ENCODE measurements at places on chromosomes 11 and 22. TPM values are rescaled to one million over a fixed set of nuclear protein-coding genes. Genes with fewer than 3 reads are reported as not detected.

The YAP1 gene
- total RNA-seq, result 71.7 TPM

DNA sequence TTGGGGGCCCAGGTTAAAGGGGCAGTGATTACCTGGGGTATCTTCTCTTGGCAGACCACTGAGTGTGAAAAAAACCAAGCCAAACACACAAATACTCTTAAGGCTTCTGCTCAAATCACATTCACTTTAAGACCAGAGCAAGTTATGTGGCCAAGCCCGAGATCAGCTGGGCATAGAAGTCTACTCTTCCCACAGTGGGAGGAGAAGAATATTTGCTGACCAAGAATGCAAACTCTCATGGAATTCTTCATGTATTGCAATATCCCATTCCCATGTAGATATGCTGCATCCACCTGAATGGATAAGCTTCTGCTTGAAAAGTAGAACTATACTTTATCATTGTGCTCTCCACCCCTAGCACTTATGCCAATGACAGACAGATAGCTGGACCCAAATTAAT, 37.1 kb upstream of the C11orf87 start:
- no peak overlapping the region for H3K27ac ChIP-seq
- DNase-seq, result no peak
- H3K27me3 ChIP-seq, result no peaks in the 10 kb centered on the region
- no peaks in the 10 kb centered on the region for H3K4me1 ChIP-seq
- no peak overlapping the region for H3K4me3 ChIP-seq
- no peaks in the 10 kb centered on the region for H3K36me3 ChIP-seq

GRCh38 chr11:70487756-70488155, 89.4 kb downstream of the CTTN start:
- H3K36me3 ChIP-seq, result no peaks in the 10 kb centered on the region
- H3K27ac ChIP-seq, result no peak overlapping the region
- no peak overlapping the region for H3K4me3 ChIP-seq

- H3K27me3 ChIP-seq, result no peaks in the 10 kb centered on the region
- no peak overlapping the region for H3K4me3 ChIP-seq
- DNase-seq, result no peak
- no peaks in the 10 kb centered on the region for H3K36me3 ChIP-seq
- H3K27ac ChIP-seq, result no peak overlapping the region
- H3K4me1 ChIP-seq, result no peaks in the 10 kb centered on the region
Measured at GRCh38 chr11:119258180-119258579, 52.0 kb downstream of the CBL start.

DNA sequence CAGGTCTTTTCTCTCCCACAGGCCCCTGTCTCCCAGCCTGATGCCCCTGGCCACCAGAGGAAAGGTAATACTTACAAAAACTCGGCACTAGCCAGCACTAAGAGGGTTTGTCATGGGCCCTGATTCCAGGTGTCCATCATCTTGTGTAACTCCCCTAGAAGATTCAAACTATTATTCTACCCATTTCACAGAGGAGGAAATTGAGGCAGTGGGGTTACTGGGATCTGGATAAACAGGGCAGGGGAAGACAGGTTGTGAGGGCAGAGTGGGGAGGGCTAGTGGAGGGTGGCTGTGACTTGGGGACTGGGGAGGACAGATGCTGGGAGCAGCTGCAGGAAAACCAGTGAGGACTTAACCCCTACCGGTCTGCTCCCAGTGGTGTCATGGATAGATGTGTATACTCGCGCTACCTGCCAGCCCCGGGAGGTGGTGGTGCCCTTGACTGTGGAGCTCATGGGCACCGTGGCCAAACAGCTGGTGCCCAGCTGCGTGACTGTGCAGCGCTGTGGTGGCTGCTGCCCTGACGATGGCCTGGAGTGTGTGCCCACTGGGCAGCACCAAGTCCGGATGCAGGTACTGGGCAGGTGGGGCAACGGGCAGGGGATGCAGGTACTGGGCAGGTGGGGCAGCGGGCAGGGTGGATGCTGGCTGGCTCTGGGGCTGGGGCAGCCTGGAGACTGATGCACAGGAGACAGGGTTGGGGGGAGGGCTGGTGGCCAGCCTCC, 1.2 kb downstream of the VEGFB start:
- H3K27me3 ChIP-seq, result no peaks in the 10 kb centered on the region
- H3K4me3 ChIP-seq, result peak overlapping the region; percentile 68
- H3K36me3 ChIP-seq, result no peaks in the 10 kb centered on the region
- peaks cover 22% of the 10 kb centered on the region for H3K4me1 ChIP-seq

The MMP1 gene
- 0.42 TPM for total RNA-seq

DNA sequence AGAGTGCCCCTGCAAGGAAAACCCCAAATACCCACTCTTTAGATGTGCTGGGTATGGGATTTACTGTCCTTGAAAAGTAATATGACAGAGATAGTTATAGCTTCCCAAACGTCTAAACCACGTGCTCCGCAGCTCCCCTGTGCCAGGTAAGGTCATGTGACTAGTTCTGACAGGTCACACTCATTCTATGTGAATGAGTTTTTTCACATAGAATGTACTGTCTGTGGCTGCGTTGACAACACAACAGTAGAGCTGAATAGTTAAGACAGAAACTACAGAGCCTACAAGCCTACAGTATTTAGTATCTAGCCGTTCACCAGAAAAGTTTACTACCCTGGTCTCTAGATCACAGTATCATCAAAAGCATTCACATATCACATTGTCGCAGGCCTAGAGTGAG, 236.2 kb downstream of the ETS1 start:
- no peak overlapping the region for H3K4me3 ChIP-seq
- H3K27me3 ChIP-seq, result no peaks in the 10 kb centered on the region
- no peak for DNase-seq
- H3K4me1 ChIP-seq, result no peaks in the 10 kb centered on the region
- H3K27ac ChIP-seq, result no peak overlapping the region

The MTA2 gene
- 91.0 TPM for total RNA-seq

GRCh38 chr11:114254571-114255146, 41.5 kb upstream of the NNMT start:
- no peak for DNase-seq
- no peak overlapping the region for H3K27ac ChIP-seq
- H3K4me1 ChIP-seq, result no peaks in the 10 kb centered on the region
- no peaks in the 10 kb centered on the region for H3K27me3 ChIP-seq
- H3K36me3 ChIP-seq, result no peaks in the 10 kb centered on the region
- no peak overlapping the region for H3K4me3 ChIP-seq

- H3K27ac ChIP-seq, result no peak overlapping the region
- H3K27me3 ChIP-seq, result no peaks in the 10 kb centered on the region
- H3K36me3 ChIP-seq, result no peaks in the 10 kb centered on the region
- no peak for DNase-seq
- H3K4me3 ChIP-seq, result no peak overlapping the region
Measured at GRCh38 chr22:33472462-33473344, 414.5 kb upstream of the SYN3 start.

DNA sequence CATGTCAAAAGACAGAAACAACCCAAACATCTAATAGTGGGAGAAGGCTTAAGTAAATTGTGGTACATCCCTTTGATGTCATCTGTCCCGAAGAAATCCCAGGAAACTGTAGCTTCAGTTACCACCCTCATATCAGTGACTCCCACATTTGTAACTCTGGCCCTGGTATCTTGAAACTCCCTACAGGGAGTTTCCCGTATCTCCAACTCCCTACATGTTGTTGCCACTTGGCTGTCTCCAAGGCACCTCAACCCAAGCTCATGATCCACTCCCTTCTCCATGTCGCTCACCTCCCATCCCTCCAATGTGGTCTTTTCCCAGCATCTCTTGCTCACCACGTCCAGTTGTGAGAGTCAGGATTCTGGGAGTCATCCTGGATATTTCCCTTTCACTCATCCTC, 68.1 kb downstream of the CACNG2 start:
- H3K36me3 ChIP-seq, result no peaks in the 10 kb centered on the region
- no peaks in the 10 kb centered on the region for H3K4me1 ChIP-seq
- no peak for DNase-seq
- no peaks in the 10 kb centered on the region for H3K27me3 ChIP-seq

GRCh38 chr22:17159504-17159951, 451 bp upstream of the HDHD5 start:
- H3K4me1 ChIP-seq, result no peaks in the 10 kb centered on the region
- peak overlapping the region; percentile 88 for H3K27ac ChIP-seq
- H3K4me3 ChIP-seq, result peak overlapping the region; percentile 74

The LGR4 gene
- 88.2 TPM for total RNA-seq

- no peak for DNase-seq
- no peaks in the 10 kb centered on the region for H3K4me1 ChIP-seq
- no peaks in the 10 kb centered on the region for H3K36me3 ChIP-seq
- H3K27me3 ChIP-seq, result no peaks in the 10 kb centered on the region
- no peak overlapping the region for H3K27ac ChIP-seq
Measured at GRCh38 chr22:21755851-21756284, 20.3 kb upstream of the YPEL1 start.

GRCh38 chr22:37016134-37016910, 2.9 kb downstream of the TST start:
- H3K27ac ChIP-seq, result peak overlapping the region; percentile 99
- no peaks in the 10 kb centered on the region for H3K27me3 ChIP-seq
- no peak overlapping the region for H3K4me3 ChIP-seq

The CRYBB2 gene
- not detected for total RNA-seq

The AAMDC gene
- 12.9 TPM for total RNA-seq

DNA sequence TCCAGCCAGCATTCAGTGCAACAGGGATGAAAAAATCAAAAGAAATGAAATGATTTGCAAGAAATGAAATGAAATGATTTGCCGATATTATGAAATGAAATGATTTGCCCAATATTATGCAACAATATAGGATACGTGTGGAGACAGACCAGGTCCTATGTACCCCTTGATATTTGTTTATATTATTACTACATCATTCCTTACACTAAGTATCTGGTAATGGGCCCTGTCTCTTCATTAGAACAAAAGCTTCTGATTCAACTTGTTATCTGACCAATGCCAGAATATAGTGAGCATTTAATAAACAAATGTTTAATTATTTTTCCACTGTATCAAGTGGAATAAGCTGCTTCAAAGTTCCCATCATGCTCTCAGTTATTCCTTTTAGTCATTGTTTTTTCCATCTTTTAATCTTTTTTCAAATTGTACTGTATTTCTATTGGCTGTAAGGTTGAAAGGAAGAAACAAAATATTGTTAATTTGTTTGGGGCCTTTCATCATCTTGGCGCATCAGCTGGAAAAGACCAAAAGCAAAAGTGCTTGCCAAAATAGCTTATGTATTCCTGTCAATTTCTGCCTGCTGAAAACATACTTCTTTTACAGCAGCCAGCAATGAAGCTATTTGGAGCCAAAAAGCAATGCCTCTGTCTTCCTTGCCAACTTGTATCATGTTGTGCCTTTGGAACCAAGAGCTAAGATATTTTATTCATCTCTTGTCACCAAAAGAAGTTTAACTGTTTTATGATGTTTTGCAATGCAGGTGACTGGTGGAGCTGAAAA, 2314.9 kb downstream of the LRRC4C start:
- H3K27me3 ChIP-seq, result no peaks in the 10 kb centered on the region
- no peak overlapping the region for H3K4me3 ChIP-seq
- H3K4me1 ChIP-seq, result no peaks in the 10 kb centered on the region
- no peaks in the 10 kb centered on the region for H3K36me3 ChIP-seq

GRCh38 chr11:46918083-46918787, at the start of gene LRP4:
LRP4 (minus strand) TSS chr11:46918550; CDS start chr11:46918379, 171 bp downstream.
- DNase-seq, result peak; percentile 62
- H3K27me3 ChIP-seq, result peaks cover 3% of the 10 kb centered on the region
- H3K4me1 ChIP-seq, result no peaks in the 10 kb centered on the region
- no peaks in the 10 kb centered on the region for H3K36me3 ChIP-seq
- no peak within 1 kb of the TSS for H3K27ac ChIP-seq

The CDCA5 gene
- 51.7 TPM for total RNA-seq

- no peak overlapping the region for H3K27ac ChIP-seq
- no peak overlapping the region for H3K4me3 ChIP-seq
- no peaks in the 10 kb centered on the region for H3K36me3 ChIP-seq
- H3K4me1 ChIP-seq, result no peaks in the 10 kb centered on the region
- DNase-seq, result no peak
Measured at GRCh38 chr11:7428196-7428595, 57.1 kb upstream of the OLFML1 start.

DNA sequence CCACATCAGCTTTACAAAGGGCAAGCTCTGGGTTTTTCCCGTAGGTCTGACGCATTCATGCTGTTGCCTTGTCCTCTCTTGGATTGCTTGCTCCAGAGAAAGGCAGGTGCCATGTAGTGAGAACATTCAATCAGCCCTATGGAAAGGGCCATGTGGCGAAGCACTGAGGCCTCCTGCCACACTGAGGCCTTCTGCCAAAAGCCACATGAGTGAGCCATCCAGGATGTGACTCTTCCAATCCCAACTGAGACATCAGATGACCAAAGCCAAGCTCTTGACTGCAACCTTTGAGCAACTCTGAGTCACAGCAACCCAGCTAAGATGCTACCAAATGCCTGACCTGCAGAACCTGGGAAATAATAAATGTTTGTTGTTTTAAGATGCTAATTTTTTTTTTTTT, 9.0 kb upstream of the PANX3 start:
- no peak for DNase-seq
- no peak overlapping the region for H3K27ac ChIP-seq
- no peak overlapping the region for H3K4me3 ChIP-seq
- H3K27me3 ChIP-seq, result no peaks in the 10 kb centered on the region
- H3K4me1 ChIP-seq, result no peaks in the 10 kb centered on the region
- H3K36me3 ChIP-seq, result no peaks in the 10 kb centered on the region

- no peaks in the 10 kb centered on the region for H3K36me3 ChIP-seq
- no peaks in the 10 kb centered on the region for H3K27me3 ChIP-seq
- no peaks in the 10 kb centered on the region for H3K4me1 ChIP-seq
- DNase-seq, result no peak
Measured at GRCh38 chr11:115224551-115224950, 279.7 kb downstream of the CADM1 start.

The SAA4 gene
- not detected for total RNA-seq

The MIOX gene
- total RNA-seq, result not detected
